ENCODE measurements at places on chromosomes 3 and 15.
A peak's percentile ranks its signal among the peaks of the same experiment; 100 is the strongest.

DNA sequence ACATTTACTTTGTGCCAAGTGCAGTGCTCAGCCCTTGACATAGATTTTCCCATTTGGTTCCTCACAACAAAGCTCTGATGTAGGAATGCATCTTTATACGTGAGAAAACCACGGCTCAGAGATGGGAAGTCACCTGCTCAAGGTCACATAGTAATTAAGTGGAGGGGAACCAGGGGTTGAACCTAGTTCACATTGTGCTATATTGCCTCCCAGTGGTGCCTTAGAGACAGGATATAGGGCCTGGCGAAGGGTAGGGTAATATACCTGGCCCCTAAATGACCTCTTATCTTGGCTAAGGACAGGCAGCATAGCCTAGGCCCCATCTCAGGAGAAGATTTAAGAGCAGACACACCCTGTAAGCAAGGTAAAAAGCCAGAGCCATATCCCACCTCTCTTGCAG is 71.5 kb downstream of the FOXP1 start:
- DNase-seq, result peak; percentile 40

DNA sequence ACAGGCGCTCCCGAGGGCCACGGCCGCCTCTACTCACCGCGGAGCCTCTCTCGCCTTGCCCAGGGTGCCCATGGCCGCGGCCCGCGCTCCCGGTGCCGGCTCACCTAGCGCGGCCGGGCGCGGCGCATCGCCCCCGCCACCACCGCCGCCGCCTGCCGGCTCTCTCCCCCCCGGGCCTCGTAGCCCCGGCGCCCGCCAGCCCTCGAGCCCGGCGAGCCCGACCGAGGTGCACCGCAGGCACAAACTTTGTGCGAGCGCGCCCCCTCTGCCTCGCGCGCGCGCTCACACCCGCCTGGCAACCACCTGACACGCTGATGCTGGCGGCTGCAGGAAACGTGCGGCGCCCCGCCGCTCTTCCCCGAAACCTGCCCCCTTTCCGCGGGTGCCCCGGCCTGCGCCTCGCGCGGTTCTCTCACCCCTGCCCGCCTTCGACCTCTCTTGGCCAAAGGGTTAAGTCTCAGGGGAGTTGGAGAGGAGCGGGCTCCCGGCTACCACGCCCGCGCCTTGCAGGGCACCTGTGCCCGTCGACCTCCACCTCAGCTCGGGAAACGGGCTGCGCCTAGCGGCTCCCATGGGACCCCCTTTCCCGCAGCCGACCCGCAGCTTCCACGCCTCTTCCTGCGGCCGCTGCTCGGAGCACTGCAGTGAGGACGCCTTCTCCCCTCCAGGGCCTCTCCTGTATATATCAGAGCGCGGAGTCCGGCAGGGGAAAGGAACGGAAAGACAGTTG is at the start of gene RASGRP1:
Gene RASGRP1, minus strand, starts transcription at position 258 of the 730 bp plus-strand sequence. Its CDS starts 186 bp downstream, at position 72.
- peak; percentile 89 for DNase-seq

GRCh38 chr15:34737477-34737876 is 17.3 kb downstream of the GJD2 start:
- DNase-seq, result no peak

- DNase-seq, result no peak
These were observed 12.2 kb downstream of the CAV3 start for GRCh38 chr3:8745619-8746370.

GRCh38 chr15:70504299-70504951 is 258.9 kb downstream of the UACA start:
- DNase-seq, result no peak

All from activated CD8-positive, alpha-beta memory T cell treated with anti-CD3 and anti-CD28 coated beads, Interleukin-2, amount 50 U/mL, for 4 hours (primary cell).